ENCODE measurements at places on chromosomes 4 and X. TPM values are rescaled to one million over a fixed set of nuclear protein-coding genes. Genes with fewer than 3 reads are reported as not detected.

- H3K4me3 ChIP-seq: no peak overlapping the region
- no peaks in the 10 kb centered on the region for H3K36me3 ChIP-seq
- no peak for DNase-seq
- no peak overlapping the region for H3K27ac ChIP-seq
- no peaks in the 10 kb centered on the region for H3K27me3 ChIP-seq
- H3K4me1 ChIP-seq: no peaks in the 10 kb centered on the region
Observed at GRCh38 chr4:149719357-149719756, 96.3 kb downstream of the IQCM start.

DNA sequence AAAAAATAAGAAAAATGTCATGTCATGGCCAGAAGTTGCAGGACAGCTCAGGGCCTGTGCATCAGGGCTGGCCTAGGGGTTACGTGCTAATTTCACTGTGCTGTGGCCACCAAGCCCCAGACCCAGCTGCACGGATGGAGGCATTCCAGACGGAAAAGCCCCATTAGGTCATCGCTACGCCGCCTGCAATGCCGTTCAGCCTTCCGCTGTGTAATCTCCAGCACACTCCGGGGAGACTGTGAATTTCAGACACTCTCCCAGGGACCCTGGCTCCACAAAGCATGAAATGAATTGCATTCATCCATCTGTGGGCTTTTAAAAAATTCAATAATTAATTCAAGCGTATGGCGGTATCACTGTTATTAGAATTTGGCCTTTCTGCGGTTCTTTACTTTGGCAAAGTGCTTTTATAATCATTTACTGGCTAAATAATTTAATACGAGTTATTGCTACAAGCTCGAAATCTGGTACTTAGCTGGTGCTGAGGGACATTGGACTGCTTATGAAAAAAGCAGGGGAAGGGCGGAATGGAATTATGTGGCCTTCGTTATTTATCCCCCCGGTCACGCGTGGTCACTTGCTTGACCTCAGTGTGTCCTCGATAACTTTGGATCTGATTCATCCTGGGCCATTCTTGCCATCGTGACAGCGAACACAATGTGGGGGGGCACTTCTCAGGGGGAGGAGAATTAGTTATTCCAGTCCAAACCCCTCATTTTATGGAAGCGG, 9.0 kb upstream of the NSG1 start:
- H3K36me3 ChIP-seq: no peaks in the 10 kb centered on the region
- H3K4me3 ChIP-seq: no peak overlapping the region
- no peak overlapping the region for H3K27ac ChIP-seq
- peaks cover 5% of the 10 kb centered on the region for H3K27me3 ChIP-seq
- no peak for DNase-seq
- no peaks in the 10 kb centered on the region for H3K4me1 ChIP-seq

DNA sequence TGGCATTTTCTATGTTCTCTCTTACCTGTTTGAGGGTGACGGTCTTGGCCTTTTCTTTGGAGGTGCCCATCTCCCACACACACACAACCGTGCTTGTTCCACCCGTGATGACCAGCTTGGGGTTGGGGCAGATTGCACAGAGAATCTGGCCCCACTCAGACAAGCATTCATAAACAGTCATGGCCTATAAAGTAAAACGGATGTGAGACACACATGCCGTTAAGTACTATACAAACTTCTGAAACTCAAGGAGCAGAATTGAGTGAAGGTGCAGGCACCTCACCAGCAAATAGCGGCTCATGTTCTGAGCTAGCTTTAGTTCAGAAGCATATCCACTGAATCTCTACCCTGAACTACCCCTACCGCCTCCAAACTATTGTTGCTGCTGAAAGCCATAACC, 107.6 kb downstream of the CDS1 start:
- H3K4me1 ChIP-seq: peaks cover 20% of the 10 kb centered on the region
- no peak for DNase-seq
- peaks cover 5% of the 10 kb centered on the region for H3K36me3 ChIP-seq
- H3K4me3 ChIP-seq: no peak overlapping the region
- peak overlapping the region; percentile 83 for H3K27ac ChIP-seq

DNA sequence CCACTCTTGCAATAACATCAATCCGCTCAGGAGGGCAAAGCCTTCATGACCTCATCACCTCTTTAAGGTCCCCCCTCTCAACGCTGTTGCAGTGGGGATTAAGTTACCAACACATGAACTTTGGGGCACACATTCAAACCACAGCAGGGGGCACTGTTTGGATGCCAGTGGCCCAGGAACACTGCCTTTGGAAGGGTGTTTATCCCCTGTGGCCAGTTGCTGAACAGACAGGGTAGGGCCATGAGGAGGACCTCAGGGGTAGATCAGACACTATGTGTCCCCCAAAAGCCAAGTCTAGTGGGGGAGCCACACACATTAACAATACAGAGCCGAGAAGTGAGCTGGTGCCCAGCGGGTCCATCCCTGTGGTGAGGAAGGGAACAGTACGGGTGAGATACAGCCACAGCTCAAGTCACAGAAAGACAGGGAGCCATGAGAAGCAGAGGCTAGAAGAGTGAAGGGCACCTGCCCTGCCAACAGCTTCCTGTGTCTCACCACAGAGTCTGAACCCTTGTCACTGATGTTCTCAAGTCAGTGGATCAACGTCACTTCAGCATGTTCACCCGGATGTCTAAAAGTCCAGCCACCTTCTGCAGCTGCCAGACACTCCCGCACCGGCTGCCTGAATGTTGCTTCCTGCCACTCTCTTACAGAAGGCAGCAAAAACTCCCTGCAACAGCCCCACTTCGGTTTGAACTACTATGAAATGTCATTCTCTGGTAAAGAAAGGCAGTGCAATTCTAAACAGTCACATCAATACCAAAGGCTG, 19.9 kb upstream of the MXD4 start:
- no peak overlapping the region for H3K27ac ChIP-seq
- no peak overlapping the region for H3K4me3 ChIP-seq
- H3K36me3 ChIP-seq: no peaks in the 10 kb centered on the region
- no peak for DNase-seq

- peak overlapping the region; percentile 84 for H3K4me3 ChIP-seq
- H3K36me3 ChIP-seq: no peaks in the 10 kb centered on the region
- H3K4me1 ChIP-seq: peaks cover 9% of the 10 kb centered on the region
- H3K27me3 ChIP-seq: no peaks in the 10 kb centered on the region
- no peak for DNase-seq
Observed at GRCh38 chr4:48341776-48342605, 662 bp downstream of the SLAIN2 start.

DNA sequence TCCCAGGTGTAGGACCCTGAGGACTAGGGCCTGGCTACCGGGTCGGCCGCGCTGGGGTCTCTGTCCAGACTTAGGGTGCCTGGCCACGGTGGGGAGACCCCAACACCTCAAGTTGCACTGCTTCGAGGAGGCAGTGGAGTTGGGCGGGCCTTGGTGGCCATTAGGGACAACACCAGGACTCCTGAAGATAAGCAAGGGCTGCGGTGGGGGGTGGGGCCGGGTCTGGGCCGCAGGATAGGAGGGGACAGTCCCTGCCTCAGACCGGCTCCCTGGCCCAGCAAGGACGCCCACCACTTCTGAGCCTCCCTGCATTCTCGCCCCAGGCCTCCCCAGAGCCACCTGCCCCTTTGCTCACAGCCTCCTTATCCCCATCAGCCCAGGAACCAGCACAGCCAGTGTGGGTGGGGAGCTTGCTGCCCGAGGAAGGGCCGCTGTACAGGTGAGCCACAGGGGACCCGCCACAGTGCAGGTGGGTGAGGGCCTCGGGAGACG, 5.5 kb upstream of the MXD4 start:
- H3K4me1 ChIP-seq: peaks cover 5% of the 10 kb centered on the region
- H3K27ac ChIP-seq: no peak overlapping the region
- no peak for DNase-seq
- H3K4me3 ChIP-seq: no peak overlapping the region
- H3K36me3 ChIP-seq: no peaks in the 10 kb centered on the region

GRCh38 chr4:46459308-46459707, 69.4 kb upstream of the GABRA2 start:
- H3K4me1 ChIP-seq: no peaks in the 10 kb centered on the region
- H3K4me3 ChIP-seq: no peak overlapping the region
- no peak for DNase-seq
- H3K27ac ChIP-seq: no peak overlapping the region

DNA sequence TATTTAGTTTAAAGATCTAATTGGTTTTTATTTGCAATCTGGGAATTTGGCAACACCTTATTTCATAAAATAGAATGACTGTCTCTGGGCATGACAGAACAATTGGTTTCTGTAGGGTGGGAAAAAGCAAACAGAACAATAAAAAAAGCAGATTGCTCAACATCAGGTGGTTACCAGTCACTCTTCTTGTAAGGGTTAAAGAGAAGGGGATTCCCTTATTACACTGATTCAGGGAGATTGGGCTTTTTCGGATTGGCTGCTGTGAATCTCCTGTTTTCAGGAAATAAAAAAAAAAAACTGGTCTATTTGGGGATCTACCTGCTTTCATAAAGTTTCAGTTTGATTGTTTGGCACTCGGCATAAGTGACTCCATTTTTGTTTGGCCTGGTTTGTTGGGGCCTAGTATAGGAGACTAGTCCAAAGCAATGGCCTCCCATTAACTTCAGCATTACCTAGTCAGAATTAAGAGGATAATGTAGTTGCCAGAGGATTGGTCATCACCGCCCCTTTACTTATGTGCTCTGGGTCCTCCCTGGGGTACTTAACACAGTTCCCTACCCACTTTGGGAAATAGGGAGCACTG, 380.5 kb downstream of the IDS start:
- H3K36me3 ChIP-seq: no peaks in the 10 kb centered on the region
- no peaks in the 10 kb centered on the region for H3K4me1 ChIP-seq
- no peak overlapping the region for H3K27ac ChIP-seq
- DNase-seq: no peak

DNA sequence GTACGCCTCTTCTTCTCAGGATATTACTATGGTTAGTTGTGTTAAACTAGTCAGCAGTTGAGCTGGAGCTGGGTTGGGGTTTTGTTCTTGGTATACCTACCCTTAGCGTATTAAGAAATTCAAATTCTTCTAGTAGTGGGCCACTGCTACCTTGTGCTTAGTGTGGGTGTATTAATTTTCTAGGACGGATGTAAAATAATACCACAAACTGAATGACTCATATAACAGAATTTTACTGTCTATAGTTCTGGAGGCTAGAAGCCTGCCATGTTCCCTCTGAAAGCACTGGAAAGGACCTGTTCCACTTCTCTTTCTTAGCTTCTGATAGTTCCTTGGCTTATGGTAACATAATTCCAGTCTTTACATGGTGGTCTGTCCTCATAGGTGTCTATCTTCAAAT, 1274.7 kb downstream of the ADGRL3 start:
- no peaks in the 10 kb centered on the region for H3K4me1 ChIP-seq
- H3K4me3 ChIP-seq: no peak overlapping the region
- no peaks in the 10 kb centered on the region for H3K36me3 ChIP-seq
- no peak for DNase-seq
- no peaks in the 10 kb centered on the region for H3K27me3 ChIP-seq

GRCh38 chrX:12210196-12210815, 72.0 kb downstream of the FRMPD4 start:
- DNase-seq: no peak
- H3K4me1 ChIP-seq: no peaks in the 10 kb centered on the region
- H3K27me3 ChIP-seq: no peaks in the 10 kb centered on the region
- no peaks in the 10 kb centered on the region for H3K36me3 ChIP-seq
- no peak overlapping the region for H3K27ac ChIP-seq
- H3K4me3 ChIP-seq: no peak overlapping the region

- no peaks in the 10 kb centered on the region for H3K36me3 ChIP-seq
- H3K27ac ChIP-seq: no peak overlapping the region
- no peaks in the 10 kb centered on the region for H3K27me3 ChIP-seq
- no peaks in the 10 kb centered on the region for H3K4me1 ChIP-seq
- no peak overlapping the region for H3K4me3 ChIP-seq
Observed at GRCh38 chrX:134469486-134469885, 9.5 kb downstream of the HPRT1 start.

DNA sequence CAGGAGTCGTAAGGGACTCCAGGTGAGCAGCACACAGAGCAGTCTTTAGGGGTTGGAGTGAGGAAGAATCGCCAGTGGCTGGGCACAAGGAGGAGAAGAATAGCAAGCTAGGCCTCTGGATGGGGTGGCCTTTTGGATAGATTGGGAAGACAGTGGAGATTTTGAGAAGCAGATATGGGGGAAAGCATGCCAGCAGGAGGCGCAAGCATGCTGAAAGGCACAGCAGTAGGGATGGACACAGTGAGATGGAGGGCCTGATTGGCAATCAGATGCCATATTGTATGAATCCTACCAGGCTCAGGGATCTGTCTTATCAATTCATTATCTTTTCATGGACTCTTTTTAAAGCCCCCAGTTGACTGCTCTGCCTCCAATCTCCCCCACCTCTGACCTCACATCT, 60.4 kb upstream of the MAGEA4 start:
- H3K27ac ChIP-seq: no peak overlapping the region
- no peaks in the 10 kb centered on the region for H3K27me3 ChIP-seq
- no peaks in the 10 kb centered on the region for H3K4me1 ChIP-seq
- no peak for DNase-seq
- H3K4me3 ChIP-seq: no peak overlapping the region

DNA sequence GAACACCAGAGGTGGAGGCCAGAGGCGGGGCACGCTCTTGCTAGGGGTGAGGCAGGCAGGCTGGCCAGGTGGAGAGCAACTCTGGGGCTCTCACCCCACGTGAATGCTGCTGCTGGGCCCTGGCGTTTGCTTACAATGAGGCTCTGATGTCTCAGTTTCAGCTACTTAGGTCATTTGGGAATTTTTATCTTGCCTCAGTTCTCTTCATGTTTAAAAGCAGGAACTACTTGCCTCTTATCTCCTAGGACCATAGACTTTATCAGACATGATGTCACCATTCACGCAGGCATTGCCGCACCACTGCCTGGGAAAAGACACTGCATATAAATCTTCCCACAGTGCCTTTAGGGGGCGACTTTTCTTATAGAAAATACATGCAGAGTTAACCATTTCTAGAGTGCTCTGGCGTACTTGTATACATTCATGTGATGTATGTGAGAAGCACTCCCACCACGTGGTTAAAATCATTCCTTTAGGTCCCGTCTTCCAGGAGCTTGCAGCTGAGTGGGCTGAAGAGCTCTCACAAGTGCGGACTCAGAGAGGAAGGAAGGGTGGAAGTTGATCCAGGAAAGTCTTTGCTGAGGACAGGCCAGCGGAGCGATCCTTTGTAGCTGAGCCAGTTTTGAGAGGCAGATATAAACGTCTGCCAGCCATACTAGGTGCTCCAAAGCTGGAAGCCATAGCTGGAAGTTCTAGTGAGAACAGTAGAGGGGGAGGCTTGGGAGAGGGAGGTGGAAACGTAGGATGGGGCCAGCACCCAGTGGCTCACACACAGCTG, 84.3 kb upstream of the CLDN34 start:
- no peaks in the 10 kb centered on the region for H3K27me3 ChIP-seq
- no peak for DNase-seq
- H3K27ac ChIP-seq: no peak overlapping the region
- no peaks in the 10 kb centered on the region for H3K4me1 ChIP-seq
- no peak overlapping the region for H3K4me3 ChIP-seq

GRCh38 chr4:160831165-160831922, 1332.5 kb downstream of the FSTL5 start:
- no peaks in the 10 kb centered on the region for H3K4me1 ChIP-seq
- no peaks in the 10 kb centered on the region for H3K27me3 ChIP-seq
- H3K27ac ChIP-seq: no peak overlapping the region
- H3K36me3 ChIP-seq: no peaks in the 10 kb centered on the region
- no peak overlapping the region for H3K4me3 ChIP-seq
- no peak for DNase-seq

- H3K27me3 ChIP-seq: no peaks in the 10 kb centered on the region
- H3K4me1 ChIP-seq: no peaks in the 10 kb centered on the region
- H3K4me3 ChIP-seq: no peak overlapping the region
Observed at GRCh38 chrX:46611658-46612362, 38.2 kb downstream of the CHST7 start.

PCDH19 gene
- 0.08 TPM for total RNA-seq

EGF gene
- total RNA-seq: not detected

GPR82 gene
- total RNA-seq: not detected

HS3ST1 gene
- 0.21 TPM for total RNA-seq

STPG2 gene
- total RNA-seq: not detected

HAND2 gene
- total RNA-seq: 0.31 TPM

CT45A10 gene
- total RNA-seq: not detected

SORBS2 gene
- total RNA-seq: 8.4 TPM

GPR50 gene
- 0.26 TPM for total RNA-seq
